ENCODE measurements at places on chromosomes 1 and 21.

- DNase-seq: peak; percentile 62
Measured at GRCh38 chr1:156608981-156609380, 7.7 kb upstream of the GPATCH4 start.

DNA sequence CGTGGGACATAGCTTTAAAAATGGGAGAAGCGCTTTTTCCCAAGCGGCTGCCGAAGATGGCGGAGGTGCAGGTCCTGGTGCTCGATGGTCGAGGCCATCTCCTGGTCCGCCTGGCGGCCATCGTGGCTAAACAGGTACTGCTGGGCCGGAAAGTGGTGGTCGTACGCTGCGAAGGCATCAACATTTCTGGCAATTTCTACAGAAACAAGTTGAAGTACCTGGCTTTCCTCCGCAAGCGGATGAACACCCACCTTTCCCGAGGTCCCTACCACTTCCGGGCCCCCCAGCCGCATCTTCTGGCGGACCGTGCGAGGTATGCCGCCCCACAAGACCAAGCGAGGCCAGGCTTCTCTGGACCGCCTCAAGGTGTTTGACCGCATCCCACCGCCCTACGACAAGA, 245.5 kb downstream of the MRPL39 start:
- DNase-seq: no peak

- DNase-seq: peak; percentile 49
Measured at GRCh38 chr1:158901623-158902022, 29.7 kb upstream of the PYHIN1 start.

DNA sequence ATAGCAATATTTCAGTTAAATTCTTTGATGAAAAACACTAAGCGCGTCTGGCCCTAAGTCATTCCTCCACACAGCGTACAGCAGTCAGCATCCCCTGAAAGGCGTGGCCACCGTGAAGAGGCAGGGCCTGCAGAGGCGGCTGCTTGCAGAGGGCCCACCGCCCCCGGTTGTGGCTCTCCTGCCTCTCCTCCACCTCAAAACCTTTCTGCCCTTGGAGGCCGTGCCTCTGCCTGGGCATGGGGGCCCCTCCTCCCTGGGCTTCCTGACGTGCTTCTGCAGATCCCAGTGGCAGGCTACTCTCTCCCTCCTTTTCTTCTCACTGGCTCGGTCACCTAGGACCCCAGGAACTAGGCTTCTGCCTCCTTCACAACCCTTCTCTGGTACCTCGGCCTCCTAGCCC, 16.2 kb downstream of the CLSTN1 start:
- DNase-seq: no peak

DNA sequence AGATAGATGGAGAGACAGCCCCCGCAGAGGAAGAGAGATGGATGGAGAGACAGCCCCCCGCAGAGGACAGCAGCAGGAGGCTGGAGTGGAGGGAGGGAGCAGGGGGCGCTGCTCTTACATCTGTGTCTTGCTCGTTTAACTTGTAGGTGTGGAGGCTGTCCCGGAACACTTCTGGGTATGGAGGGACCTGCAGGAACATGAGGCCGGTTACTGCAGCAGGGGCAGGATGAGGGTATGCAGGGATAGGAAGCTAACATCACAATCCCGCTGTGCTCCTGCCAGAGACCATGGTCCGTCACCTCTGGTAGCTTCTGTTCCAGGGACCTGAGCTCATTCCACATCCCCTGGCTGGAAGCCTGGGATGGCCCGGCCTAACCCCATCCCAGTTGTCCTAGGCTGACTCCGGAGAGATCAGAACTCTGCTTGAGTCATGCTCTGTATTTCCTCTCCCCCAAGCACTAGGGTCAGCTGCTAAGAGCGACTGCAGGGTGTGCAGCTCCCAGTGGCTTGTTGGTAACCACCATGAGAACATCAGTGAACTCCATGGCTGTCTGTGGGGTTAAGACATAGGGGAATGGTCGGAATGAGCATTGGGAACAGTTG, 36.7 kb upstream of the GOLT1A start:
- no peak for DNase-seq

GRCh38 chr1:168079761-168080160, 57.0 kb downstream of the GPR161 start:
- DNase-seq: no peak

- DNase-seq: no peak
Measured at GRCh38 chr1:33080373-33080772, 580 bp upstream of the AZIN2 start.

DNA sequence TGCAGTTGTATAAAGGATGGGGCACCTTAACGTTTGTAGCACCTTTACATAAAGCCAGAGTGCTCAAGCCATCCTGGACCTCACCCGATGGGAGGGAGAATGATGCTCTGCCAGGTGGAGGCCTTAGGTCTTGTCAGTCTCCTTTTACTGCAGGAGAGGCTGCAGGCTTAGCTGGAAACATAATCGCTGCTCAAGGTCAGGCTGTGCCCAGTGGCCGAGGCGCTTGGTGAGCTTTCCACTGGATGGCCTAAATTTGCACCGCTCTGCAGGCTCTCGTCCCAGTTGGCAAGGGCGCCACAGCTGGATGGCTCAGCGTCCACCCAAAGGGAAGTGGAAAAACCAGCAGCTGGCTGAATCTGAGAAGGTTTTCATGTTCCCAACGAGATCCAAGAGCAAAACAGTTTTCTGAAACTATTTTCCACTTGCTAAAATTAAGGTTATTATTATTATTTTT, 438.9 kb downstream of the CAMTA1 start:
- DNase-seq: no peak

DNA sequence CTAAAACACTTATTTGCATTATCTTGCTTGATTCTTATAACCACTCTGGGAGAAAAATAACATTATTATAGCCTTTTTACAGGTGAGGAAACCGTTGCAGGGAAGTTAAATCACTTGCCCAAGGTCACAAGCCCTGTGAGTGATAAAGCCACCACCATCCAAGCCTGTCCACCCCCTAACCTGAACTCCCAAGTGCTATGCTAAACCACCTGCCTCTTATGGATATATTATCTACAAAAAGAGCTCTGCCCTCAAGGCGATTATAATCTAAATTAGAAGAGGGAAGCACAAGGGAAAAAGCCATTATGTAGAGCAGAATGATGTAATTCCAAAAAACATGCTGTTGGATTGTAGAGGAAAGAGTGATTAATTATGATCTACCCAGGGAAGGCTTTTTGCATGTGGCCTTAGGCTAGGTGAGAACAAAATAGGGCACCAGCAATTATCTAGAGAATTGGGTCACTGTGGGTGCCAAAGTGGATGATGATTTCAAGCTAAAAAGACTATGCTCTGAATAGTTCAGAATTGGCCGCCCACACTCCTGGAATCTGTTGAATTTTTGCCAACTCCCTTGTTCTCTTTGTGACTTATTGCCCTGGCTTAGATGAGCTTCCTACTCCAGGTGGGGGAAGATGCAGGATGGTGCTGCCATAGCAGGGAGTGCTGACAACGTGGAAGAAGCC, 205.3 kb downstream of the FGGY start:
- no peak for DNase-seq

DNA sequence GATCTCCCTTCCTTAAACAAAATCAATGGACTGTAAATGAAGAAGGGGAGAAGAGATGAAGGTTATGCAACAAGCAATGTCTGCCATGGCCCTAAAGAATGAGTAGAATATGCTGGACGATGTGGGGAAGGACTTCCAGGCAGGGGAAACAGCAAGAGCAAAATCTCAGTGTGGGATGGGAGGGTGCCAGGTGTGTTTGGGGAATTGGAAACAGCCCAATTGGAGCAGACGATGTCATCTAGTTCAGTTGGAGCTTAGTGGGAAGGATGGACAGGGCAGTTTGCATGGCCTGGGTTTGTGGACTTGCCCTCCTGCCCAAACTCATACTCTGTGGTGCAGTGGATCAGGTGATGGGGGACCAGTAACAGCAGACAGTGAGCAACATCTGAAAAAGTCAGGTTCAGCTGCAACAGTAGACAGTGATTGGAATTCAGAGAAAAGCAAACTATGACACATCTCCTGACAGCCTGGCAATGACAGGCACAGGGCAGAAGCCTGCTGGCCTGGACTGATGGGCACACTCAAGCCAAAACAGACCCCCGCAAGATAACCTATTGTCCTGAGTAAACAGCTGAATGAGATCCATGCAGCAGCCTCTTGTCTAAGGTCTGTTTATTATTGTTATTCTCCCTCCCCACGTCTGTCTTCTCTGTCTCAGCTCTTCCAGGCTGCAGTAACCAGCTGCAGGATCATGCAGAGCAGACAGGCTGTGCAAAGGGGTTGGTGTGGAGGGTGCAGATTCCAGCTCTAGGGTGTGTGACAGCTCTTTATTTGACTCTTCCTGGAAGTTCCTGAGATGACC, 50.5 kb upstream of the PRELP start:
- no peak for DNase-seq

GRCh38 chr1:84062496-84062895, 63.6 kb upstream of the TTLL7 start:
- DNase-seq: no peak

DNA sequence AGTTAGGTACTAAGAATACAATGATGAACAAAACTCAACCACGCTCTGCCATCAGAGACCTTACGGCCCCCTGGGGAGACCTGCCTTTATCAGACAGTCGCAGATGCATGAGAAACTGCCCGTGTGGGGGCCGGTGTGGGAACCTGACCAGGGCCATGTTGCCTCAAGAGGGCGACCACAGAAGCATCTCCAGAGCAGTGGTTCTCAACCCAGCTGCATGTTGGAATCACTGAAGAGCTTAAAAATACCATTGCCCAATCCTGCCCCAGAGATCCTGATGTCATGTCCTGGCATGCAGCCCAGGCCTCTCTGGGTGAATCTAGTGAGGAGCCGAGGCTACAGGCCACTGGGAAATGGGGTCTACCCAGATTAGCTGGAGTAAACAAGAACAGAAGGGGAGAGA, 108.7 kb downstream of the PRDM2 start:
- no peak for DNase-seq

DNA sequence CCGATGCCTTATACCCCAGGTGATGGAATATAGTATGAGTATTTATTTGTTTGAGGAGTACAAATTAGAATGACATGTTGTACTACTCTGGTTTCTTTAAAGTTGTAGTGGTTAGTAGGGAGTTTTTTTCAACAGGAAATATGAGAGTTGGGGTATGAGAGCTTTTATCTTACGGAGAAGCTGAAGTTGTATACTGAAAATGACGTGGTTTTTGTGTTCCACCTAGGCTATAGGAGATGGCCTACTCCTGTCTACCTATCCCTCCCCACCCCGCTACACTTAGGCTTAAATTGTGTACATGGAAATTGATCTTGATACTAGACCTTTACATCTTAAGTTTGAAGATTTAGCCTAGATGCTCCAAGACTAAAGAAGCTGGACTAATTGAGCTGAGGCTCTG, 6.8 kb upstream of the HAX1 start:
- DNase-seq: peak; percentile 34

- DNase-seq: no peak
Measured at GRCh38 chr1:46136711-46137110, 4.3 kb upstream of the PIK3R3 start.

DNA sequence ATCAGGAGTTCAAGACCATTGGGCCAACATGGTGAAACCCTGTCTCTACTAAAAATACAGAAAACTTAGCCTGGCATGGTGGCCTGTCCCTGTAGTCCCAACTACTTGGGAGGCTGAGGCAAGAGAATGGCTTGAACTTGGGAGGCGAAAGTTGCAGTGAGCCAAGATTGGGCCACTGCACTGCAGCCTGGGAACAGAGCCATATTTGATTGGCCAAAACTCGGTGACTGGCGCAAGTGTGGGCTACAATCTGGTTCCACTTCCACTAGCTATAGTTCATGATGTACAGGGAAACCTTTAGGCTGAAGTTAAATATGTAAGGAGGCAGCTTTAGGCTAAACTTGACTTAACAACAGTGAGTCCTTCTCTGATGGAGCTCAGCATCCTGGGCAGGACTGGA, 20.2 kb downstream of the SLC30A10 start:
- no peak for DNase-seq

DNA sequence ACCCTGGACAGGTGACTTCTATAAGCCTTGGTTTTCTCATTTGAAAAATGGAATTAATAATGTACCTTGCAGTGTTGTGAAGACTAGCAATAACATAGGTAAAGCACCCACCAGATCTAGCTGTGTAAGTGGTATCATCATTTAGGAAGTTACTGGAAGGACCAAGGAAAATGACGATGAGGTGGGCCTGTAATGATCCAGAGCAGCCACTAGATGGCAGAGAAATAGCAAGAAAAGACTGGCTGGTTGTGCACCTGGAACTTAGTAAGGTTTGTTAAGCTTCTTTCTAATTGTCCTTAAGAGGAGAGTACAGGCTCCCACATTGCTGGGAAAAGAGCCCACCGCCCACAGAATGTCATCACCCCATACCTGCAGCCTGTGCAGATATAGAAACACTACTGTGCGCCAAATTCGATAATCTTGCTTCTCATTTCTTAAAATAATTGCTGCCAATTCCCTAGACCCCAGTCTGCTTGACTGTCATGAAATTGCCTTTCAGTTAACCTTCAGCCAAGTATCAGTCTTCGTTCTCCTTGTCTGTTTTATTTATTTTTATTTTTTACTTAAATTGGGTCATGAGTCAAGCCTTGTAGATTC, 37.2 kb downstream of the WNT4 start:
- peak; percentile 56 for DNase-seq

GRCh38 chr1:89884718-89885596, 64.1 kb downstream of the LRRC8D start:
- no peak for DNase-seq

GRCh38 chr1:30043256-30043655, 680.1 kb downstream of the MATN1 start:
- no peak for DNase-seq

GRCh38 chr1:21913258-21913657, 23.9 kb downstream of the HSPG2 start:
- no peak for DNase-seq

DNA sequence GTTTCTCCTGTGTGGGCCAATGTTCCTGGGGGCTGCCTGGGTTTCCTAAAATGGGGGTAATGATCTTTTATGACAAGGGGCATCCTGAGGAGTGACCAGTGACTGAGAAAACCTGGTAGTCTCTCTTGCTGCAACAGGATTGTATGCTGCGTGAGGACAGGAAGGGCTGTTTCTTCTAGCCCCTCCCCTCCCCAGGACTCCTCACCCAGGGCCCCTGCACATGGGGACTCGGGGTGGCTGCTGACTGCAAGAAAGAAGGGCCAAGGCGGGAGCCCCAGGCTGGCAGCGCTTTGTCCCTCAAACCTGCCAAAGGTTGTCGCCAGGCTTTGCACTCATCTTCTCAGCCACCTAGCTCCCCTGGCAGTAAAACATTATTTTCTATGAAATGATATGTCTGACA, 442.4 kb downstream of the CAMTA1 start:
- DNase-seq: no peak

- no peak for DNase-seq
Measured at GRCh38 chr1:50422946-50423669, at the start of gene DMRTA2. TSS of gene DMRTA2 (minus strand) at chr1:50423443. CDS start at chr1:50421536, 1,907 bp downstream.

DNA sequence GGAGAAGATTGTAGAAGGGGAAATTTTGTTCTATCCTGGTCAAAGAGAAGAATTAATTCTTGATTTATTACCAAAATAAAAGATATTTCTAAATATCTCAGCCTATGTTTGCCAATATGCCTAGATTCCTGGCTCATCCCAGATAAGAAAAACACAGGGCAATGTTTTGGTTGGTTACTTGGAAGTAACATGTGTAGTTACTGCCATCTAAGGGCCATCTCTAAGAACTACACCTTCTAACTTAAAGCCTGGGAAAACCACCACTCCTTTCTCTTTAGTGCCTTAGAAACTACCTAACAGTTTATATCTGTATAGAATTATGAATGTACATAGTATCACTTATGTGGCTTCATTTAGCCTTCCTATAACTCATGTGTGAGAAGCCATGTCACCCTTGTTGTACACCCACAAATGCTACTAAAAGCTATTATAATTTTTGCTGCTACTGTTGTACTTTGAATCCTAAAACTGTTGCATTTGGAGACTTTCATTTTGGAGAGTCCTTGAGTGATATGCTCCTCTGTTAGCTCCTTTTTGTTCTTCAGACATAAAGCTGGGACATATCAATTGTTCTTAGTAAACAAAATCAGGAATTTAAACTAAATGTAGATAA, 4.5 kb downstream of the AIM2 start:
- peak; percentile 62 for DNase-seq
